ENCODE measurements at places on chromosomes 2 and 18.
A peak's percentile ranks its signal among the peaks of the same experiment; 100 is the strongest.

GRCh38 chr2:110874453-110875383 lies 142.3 kb downstream of the ACOXL start:
- H3K27ac ChIP-seq, result no peak overlapping the region
- H3K36me3 ChIP-seq, result peaks cover 5% of the 10 kb centered on the region
- H3K4me3 ChIP-seq, result no peak overlapping the region
- H3K27me3 ChIP-seq, result peaks cover 14% of the 10 kb centered on the region
- DNase-seq, result no peak
- peaks cover 37% of the 10 kb centered on the region for H3K4me1 ChIP-seq

GRCh38 chr2:189837326-189837725 lies 53.1 kb downstream of the PMS1 start:
- peaks cover 11% of the 10 kb centered on the region for H3K4me1 ChIP-seq
- no peak for DNase-seq
- H3K36me3 ChIP-seq, result peaks cover 20% of the 10 kb centered on the region
- H3K4me3 ChIP-seq, result no peak overlapping the region
- no peaks in the 10 kb centered on the region for H3K27me3 ChIP-seq

DNA sequence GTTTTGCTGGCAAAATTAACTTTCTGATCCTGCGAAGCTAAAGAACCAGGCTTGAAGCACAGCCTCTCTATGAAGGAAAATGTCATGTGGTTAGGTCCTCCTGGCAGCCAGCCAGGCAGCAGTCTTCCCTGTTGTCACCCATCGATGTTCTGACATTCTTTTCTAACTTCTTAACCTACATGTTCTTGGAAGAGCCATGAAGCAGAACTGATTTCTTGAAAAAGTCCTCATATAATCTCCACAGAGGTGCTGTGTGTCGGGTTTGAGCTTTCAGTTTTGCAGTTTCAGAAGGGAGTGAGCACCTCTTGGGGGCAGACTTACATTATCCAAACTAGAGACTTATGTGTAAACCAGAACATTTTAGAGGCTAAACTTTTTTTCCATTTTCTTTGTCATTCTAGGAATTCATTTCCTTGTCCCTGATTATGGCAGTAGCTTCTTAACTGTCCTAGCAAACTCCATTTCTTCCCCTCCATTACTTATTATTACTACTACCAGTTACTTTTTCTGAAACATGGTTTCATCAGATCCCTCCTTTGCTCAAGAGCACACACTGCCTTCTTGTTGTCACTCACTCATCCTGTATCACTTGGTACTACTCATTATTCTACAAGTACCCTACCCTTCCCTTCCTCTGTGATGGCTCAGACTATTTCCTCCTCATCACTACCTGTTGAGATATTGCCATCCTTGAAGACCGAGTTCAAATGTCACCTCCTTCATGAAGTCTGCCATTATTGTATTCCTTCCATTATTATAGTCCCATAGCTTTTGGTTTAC lies 31.1 kb downstream of the DOK1 start:
- peak overlapping the region; percentile 60 for H3K27ac ChIP-seq
- H3K4me3 ChIP-seq, result peak overlapping the region; percentile 70

DNA sequence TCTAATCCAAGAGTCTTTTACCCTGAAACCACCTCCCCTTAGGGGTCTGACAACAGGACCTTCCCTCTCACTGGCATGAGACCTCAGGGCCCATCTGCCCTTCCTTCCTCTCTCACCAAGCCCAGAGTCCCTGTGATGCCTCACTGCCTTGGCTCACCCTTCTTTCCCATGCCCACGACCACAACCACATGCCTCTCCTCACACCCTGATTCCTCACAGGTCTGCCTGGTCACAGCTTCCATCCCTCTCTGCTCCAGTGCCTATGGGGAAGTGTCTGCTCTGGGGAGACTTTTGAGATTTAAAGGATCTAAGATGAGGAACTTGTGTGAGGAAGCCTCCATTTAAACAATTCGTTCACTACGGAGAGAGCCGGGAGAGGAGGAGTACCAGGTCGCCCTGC lies 98.9 kb upstream of the SH3BP4 start:
- no peak overlapping the region for H3K27ac ChIP-seq
- peaks cover 4% of the 10 kb centered on the region for H3K27me3 ChIP-seq
- DNase-seq, result no peak
- H3K4me3 ChIP-seq, result no peak overlapping the region
- H3K4me1 ChIP-seq, result no peaks in the 10 kb centered on the region
- no peaks in the 10 kb centered on the region for H3K36me3 ChIP-seq

GRCh38 chr2:126890136-126890510 lies 8.6 kb upstream of the TEX51 start:
- DNase-seq, result no peak
- H3K4me3 ChIP-seq, result no peak overlapping the region
- no peak overlapping the region for H3K27ac ChIP-seq

DNA sequence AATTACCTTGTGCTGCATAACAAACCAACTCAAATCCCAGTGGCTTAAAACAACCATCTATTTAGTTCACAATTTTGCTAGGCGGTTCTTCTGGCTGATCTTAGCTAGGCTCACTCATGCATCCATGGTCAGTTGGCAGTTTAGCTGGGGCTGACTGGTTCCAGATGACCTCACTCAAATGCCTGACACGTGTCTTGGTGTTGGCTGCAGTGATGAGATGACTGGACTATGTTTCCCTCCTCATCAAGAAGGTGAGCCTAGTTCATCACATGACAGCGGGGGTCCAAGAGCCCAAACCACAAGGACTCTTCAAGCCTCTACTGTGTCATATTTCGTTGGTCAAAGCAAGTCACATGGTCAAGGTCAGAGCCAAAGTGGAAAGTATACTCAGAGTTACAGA lies 42.7 kb upstream of the ACTR3 start:
- H3K4me1 ChIP-seq, result peaks cover 2% of the 10 kb centered on the region
- peaks cover 18% of the 10 kb centered on the region for H3K36me3 ChIP-seq
- H3K4me3 ChIP-seq, result no peak overlapping the region
- no peak for DNase-seq
- H3K27ac ChIP-seq, result no peak overlapping the region

DNA sequence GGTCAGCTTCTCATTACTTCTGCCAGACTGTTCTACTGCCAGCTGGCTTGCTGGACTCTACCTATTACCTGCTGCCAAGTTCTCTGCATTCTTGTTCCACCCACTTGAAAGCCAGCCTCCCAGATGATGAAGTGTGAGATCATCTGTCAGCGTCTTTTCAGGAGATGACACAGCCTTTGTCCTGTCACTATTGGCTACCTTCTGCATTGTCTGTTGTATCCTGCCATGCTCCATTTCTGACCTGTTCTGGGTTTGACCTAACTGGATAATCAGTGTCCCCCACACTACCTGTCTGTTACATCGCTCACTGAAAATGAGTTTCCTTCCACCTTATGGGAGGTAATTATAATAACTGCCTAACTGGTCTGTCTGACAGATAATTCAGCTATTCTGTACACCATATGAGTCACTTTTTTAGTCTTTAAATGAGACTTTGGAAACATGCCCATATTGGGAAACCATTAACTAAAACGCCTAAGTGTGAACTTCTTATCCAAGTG lies 520.6 kb downstream of the METTL4 start:
- H3K27me3 ChIP-seq, result no peaks in the 10 kb centered on the region
- H3K27ac ChIP-seq, result no peak overlapping the region
- H3K4me1 ChIP-seq, result peaks cover 8% of the 10 kb centered on the region
- H3K4me3 ChIP-seq, result no peak overlapping the region
- H3K36me3 ChIP-seq, result no peaks in the 10 kb centered on the region

GRCh38 chr2:217573571-217573970 lies 429.2 kb downstream of the TNS1 start:
- no peak overlapping the region for H3K4me3 ChIP-seq
- no peaks in the 10 kb centered on the region for H3K4me1 ChIP-seq
- no peaks in the 10 kb centered on the region for H3K27me3 ChIP-seq
- H3K36me3 ChIP-seq, result no peaks in the 10 kb centered on the region

DNA sequence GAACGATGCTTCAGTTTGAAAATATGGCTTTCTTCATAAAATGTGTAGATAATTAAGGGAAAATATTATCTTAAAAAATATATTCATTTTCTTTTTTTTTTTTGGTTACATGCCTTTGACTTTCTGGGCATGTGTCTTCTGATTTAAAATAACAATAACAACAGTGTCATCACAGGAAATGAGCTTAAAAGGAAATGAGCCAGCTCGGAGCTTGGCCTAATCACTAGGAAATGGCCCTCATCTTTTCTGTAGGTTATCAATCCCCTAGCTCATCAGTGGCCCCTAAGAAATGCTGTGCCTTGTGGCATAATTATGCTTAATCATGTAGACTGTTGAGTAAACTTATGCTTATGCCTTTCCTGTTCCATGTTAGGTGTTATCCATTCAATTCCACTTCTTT lies 141.8 kb upstream of the FHL2 start:
- no peak overlapping the region for H3K4me3 ChIP-seq
- DNase-seq, result no peak
- H3K27ac ChIP-seq, result no peak overlapping the region
- H3K4me1 ChIP-seq, result peaks cover 3% of the 10 kb centered on the region
- H3K36me3 ChIP-seq, result no peaks in the 10 kb centered on the region

GRCh38 chr2:237321746-237322145 lies 92.2 kb downstream of the COL6A3 start:
- no peaks in the 10 kb centered on the region for H3K27me3 ChIP-seq
- H3K4me3 ChIP-seq, result no peak overlapping the region
- no peaks in the 10 kb centered on the region for H3K36me3 ChIP-seq

Measured in T-helper 2 cell treated with Interferon-gamma antibody and Interleukin-4, amounts not matched to agents 5 μg/mL and 100 μg/mL, for 36 hours (primary cell).